ENCODE measurements at places on chromosomes 2 and 18. TPM values are rescaled to one million over a fixed set of nuclear protein-coding genes. Genes with fewer than 3 reads are reported as not detected.

SERPINB12 gene
- total RNA-seq, result not detected

SERPINB13 gene
- not detected for total RNA-seq

NR4A2 gene
- total RNA-seq, result 2.7 TPM

LRP2 gene
- not detected for total RNA-seq

SOX11 gene
- total RNA-seq, result 0.97 TPM

SERPINB2 gene
- total RNA-seq, result not detected

EPB41L5 gene
- 16.0 TPM for total RNA-seq

FBXO41 gene
- 3.1 TPM for total RNA-seq

RNF125 gene
- 3.3 TPM for total RNA-seq

RAX gene
- not detected for total RNA-seq

PRSS56 gene
- not detected for total RNA-seq

All from esophagus muscularis mucosa (tissue), 4 donors.